Breast epithelium (tissue), 4 donors: ENCODE measurements at places on chromosomes 13 and 19.

- DNase-seq = no peak
- H3K27me3 ChIP-seq = no peaks in the 10 kb centered on the region
- peaks cover 4% of the 10 kb centered on the region for H3K4me1 ChIP-seq
- H3K4me3 ChIP-seq = no peak overlapping the region
- no peak overlapping the region for H3K27ac ChIP-seq
These were observed 273.2 kb downstream of the MYO16 start for GRCh38 chr13:108902405-108903155.

- H3K27me3 ChIP-seq = no peaks in the 10 kb centered on the region
- no peaks in the 10 kb centered on the region for H3K36me3 ChIP-seq
- no peak for DNase-seq
- H3K4me1 ChIP-seq = no peaks in the 10 kb centered on the region
- H3K4me3 ChIP-seq = no peak overlapping the region
These were observed 483.7 kb upstream of the ATXN8OS start for GRCh38 chr13:69623973-69624372.

GRCh38 chr19:36169084-36169760 is 17.0 kb upstream of the COX7A1 start:
- no peaks in the 10 kb centered on the region for H3K4me1 ChIP-seq
- H3K36me3 ChIP-seq = no peaks in the 10 kb centered on the region
- no peak overlapping the region for H3K4me3 ChIP-seq
- DNase-seq = no peak
- peak overlapping the region; percentile 42 for H3K27ac ChIP-seq

DNA sequence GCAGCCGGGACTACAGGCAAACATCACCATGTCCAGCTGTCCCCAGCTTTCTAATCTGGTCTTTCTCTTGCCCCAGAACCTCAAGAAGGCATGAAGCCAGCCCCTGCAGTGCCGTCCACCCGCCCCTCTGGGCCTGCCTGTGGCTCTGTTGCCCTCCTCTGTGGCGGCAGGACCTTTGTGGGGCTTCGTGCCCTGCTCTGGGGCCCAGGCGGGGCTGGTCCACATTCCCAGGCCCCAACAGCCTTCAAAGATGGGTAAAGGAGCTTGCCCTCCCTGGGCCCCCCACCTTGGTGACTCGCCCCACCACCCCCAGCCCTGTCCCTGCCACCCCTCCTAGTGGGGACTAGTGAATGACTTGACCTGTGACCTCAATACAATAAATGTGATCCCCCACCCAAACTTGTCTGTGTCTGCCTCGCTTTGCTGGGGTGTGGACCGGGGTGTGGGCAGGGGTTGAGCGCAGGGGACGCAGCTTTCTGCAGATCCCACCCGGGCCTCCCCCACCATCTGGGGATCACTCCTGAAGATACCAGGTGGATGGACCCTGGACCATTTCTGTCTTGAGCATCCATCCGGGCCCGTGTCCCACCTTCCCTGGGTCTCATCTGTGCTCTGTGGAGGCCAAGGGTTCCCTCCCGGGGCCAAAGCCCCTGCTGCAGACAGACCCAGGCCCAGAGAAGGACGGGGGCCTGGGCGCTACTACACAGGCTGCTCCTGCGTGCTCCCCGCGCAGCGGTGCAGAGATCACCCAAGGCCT is 15.3 kb downstream of the PRKCSH start:
- H3K27ac ChIP-seq = no peak overlapping the region
- H3K4me1 ChIP-seq = no peaks in the 10 kb centered on the region
- no peak overlapping the region for H3K4me3 ChIP-seq
- DNase-seq = no peak
- peaks cover 17% of the 10 kb centered on the region for H3K36me3 ChIP-seq

GRCh38 chr19:40717880-40718773 is 1.2 kb downstream of the ITPKC start:
- H3K27me3 ChIP-seq = no peaks in the 10 kb centered on the region
- peak overlapping the region; percentile 99 for H3K27ac ChIP-seq
- no peaks in the 10 kb centered on the region for H3K4me1 ChIP-seq
- no peaks in the 10 kb centered on the region for H3K36me3 ChIP-seq
- peak overlapping the region; percentile 86 for H3K4me3 ChIP-seq
- DNase-seq = peak; percentile 58

- H3K27me3 ChIP-seq = no peaks in the 10 kb centered on the region
- H3K27ac ChIP-seq = no peak overlapping the region
- H3K36me3 ChIP-seq = no peaks in the 10 kb centered on the region
These were observed 42.1 kb downstream of the STK24 start for GRCh38 chr13:98534821-98535220.

DNA sequence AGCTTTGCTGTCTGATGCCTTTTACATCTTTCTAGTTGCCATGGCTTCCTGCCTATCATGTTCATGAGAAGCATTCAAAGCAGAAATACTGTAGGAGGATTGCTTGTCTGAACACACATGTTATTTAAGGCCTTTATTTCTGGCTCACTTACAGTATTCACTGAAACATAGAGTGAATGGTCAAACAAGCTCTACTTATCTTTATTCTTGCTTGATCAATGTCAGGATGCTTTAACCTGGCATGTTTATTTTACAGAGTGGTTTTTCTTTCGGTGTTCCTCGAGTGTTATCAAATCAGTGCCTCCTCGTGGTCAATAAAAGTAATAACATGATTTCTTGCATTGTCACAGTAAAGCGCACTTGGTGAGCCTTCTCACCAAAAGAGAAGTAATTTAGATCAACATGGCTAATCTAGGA is 73.5 kb upstream of the PCDH17 start:
- no peak overlapping the region for H3K27ac ChIP-seq
- no peaks in the 10 kb centered on the region for H3K27me3 ChIP-seq
- no peaks in the 10 kb centered on the region for H3K36me3 ChIP-seq
- no peak overlapping the region for H3K4me3 ChIP-seq

DNA sequence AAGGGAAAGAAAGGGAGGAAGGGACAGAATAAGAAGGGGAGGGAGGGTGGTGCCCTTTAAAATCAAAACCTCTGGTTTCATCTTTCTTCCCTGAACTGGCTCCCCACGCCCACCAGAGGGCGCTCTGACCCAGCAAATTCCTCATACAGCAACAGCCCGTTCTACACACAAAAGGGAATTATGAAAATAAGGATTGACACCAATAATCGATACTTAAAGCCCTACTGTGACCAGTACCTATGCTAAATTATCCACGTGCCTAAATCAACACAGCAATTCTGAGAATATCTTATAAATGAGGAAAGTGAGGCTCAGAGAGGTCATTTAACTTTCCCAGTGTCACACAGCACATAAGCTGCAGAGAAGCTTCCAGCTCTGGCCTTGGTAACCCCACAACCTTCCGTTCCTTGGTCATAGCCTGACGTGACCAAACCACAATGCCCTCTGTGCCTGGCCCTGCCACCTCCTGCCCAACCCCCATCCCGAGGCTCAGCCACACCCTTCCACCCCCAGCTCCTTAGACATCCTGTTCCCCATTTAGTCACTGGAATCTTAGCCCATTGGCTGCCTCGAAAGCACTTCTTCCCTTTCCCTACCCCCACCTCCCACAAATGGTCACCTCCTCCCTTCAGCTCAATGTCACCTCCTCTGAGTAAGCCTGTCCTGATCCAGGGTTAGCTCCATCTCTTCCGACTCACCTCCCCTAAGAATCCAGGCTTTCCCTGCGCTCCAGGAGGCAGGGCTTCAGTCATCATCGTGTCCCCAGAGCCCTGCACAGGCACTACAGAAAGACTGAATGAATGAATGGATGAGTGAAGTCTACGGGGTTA is 34.2 kb upstream of the PNMA8B start:
- no peak overlapping the region for H3K27ac ChIP-seq
- H3K27me3 ChIP-seq = no peaks in the 10 kb centered on the region
- DNase-seq = peak; percentile 32
- H3K36me3 ChIP-seq = no peaks in the 10 kb centered on the region
- H3K4me1 ChIP-seq = no peaks in the 10 kb centered on the region

DNA sequence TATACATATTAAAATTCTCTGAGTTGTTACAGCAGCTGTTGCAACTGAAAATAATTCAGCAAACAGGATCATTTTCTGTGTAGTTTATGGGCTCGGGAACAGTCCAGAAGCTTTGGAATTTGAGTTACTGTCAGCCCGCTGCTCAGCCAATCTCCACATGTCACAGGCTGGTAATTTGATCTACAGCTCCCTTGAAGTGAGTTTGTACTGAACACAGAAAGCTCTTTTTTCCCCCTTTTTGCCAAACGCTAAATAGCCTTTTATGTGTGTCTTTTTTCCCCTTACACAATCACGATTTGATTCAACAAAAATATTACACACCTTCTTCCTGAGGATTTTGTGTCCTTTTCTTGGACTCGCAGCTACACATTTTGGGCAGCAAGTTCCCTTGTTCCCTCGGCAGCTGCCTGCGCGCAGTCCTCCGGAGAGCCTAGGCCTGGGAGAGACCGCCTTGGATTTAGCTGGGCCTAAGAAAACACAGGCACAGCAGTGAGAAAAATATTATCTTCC is 371.4 kb downstream of the KCNRG start:
- no peak for DNase-seq
- H3K36me3 ChIP-seq = no peaks in the 10 kb centered on the region
- H3K4me1 ChIP-seq = no peaks in the 10 kb centered on the region
- H3K27me3 ChIP-seq = no peaks in the 10 kb centered on the region

DNA sequence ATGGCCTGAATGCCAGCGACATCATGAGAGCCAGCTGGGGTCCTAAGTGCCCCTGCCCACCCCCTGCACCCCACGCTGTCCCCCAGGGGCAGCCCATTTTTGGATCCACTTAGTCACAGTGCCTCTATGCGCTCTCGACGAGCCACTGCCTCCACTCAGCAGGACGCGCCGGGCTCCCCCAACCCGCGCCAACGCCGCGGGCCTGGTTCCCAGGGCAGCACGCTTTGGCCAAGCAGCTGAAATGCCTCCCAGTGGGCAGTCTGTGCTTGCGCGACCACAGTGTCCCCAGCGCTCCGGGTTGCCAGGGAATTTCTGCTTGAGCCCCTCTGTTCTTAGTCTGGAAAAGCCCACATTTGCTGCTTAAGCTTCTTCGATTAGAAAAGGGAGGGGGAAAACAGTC is 39.4 kb downstream of the TMED1 start:
- H3K4me1 ChIP-seq = no peaks in the 10 kb centered on the region
- H3K4me3 ChIP-seq = no peak overlapping the region
- no peak overlapping the region for H3K27ac ChIP-seq
- DNase-seq = no peak
- H3K27me3 ChIP-seq = no peaks in the 10 kb centered on the region

DNA sequence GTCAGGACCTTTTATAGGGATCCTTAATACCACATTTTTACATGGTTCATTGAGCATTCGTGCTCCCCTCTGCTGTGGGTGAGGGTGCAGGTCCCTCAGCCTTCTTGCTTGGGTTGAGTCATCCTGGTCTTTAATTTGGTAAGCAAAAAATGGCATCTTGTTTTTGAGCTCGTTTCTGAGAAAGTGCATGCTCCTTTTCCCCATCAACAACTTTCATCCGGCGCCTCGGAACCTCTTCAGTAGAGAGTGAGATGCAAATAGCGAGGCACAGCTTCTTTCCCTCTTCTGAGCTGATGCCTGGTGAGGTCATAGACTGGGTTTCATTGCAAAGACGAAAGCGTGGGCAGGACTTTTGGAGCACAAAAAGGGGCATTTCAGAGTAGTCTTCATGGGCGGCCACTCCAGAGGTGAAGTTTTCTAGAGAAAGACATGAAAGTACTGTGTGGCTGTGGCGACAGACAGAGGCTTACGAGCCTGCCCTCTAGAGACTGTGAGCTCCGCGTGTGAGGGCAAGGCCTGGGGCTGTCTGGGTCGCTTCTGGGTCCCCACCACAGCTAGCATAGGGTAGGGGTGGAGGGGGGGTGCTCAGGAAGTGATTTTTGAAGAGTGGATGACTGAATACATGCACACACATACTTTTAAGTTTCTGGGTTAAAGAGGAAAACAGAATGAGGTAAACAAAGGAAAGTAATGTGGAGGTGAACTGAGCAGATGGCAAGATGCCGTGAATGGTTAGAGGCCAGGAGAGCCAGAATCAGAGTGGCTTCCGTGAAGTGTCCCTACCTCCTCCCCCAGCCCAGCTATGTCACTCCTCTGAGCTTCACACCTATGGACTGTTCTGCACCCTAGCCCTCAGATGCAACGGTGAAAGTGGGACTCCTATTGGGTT is 44.3 kb downstream of the BBC3 start:
- no peak overlapping the region for H3K4me3 ChIP-seq
- no peaks in the 10 kb centered on the region for H3K27me3 ChIP-seq
- no peaks in the 10 kb centered on the region for H3K4me1 ChIP-seq
- H3K36me3 ChIP-seq = no peaks in the 10 kb centered on the region
- DNase-seq = no peak

GRCh38 chr13:87331178-87331577 is 340.0 kb upstream of the SLITRK5 start:
- H3K4me1 ChIP-seq = no peaks in the 10 kb centered on the region
- H3K36me3 ChIP-seq = no peaks in the 10 kb centered on the region
- no peak overlapping the region for H3K27ac ChIP-seq
- H3K4me3 ChIP-seq = no peak overlapping the region

GRCh38 chr19:19296953-19297689 is 23.2 kb downstream of the SUGP1 start:
- H3K4me1 ChIP-seq = no peaks in the 10 kb centered on the region
- H3K27ac ChIP-seq = no peak overlapping the region
- no peaks in the 10 kb centered on the region for H3K36me3 ChIP-seq
- no peak overlapping the region for H3K4me3 ChIP-seq
- DNase-seq = no peak
- no peaks in the 10 kb centered on the region for H3K27me3 ChIP-seq

DNA sequence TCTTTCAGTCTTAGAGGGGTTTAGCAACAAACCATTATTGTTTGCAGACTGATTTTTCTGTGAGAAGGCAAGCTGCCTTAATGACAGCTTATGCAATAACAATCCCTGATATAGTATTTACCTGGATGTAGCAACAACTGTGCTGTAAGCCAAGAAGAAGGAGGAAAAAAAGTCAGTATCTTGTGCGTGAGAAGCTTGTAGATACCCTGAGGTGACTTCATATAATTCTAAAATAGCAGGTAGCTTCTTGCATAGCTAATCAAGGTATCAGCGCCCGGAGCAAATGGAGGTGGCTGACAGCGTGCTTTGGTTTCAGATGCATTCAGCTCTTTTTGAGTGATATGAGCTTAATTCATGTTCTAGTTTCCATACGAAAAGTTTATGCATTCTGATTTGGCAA is 309.8 kb downstream of the KLF5 start:
- no peak overlapping the region for H3K27ac ChIP-seq
- H3K36me3 ChIP-seq = no peaks in the 10 kb centered on the region
- H3K27me3 ChIP-seq = no peaks in the 10 kb centered on the region

DNA sequence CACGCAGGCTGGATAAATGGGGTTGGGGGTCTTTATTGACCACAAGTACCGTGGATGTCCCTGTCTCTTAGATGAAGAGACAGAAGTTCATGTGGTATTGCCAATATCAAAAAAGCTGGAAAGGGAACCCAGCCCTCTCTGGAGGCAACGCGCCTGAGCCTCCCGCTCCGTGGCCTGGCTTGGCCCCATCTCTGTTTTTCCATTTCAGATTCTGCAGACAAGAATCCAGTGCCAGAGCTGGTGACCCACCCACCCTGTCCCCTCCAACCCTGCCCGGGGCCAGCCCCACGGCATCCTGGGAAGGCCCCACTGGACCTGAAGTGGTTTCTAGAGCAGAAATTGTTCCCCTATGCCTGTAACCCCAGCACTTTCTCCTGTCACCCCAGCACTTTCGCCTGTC is 57.7 kb downstream of the PTPRS start:
- H3K4me1 ChIP-seq = no peaks in the 10 kb centered on the region
- no peaks in the 10 kb centered on the region for H3K27me3 ChIP-seq
- peak overlapping the region; percentile 35 for H3K27ac ChIP-seq
- no peaks in the 10 kb centered on the region for H3K36me3 ChIP-seq
- H3K4me3 ChIP-seq = no peak overlapping the region
- DNase-seq = no peak

- DNase-seq = no peak
- H3K36me3 ChIP-seq = no peaks in the 10 kb centered on the region
- H3K27ac ChIP-seq = no peak overlapping the region
These were observed 81.9 kb upstream of the SLC15A1 start for GRCh38 chr13:98834254-98834960.

- H3K27me3 ChIP-seq = no peaks in the 10 kb centered on the region
- DNase-seq = no peak
- H3K4me1 ChIP-seq = peaks cover 5% of the 10 kb centered on the region
- H3K27ac ChIP-seq = peak overlapping the region; percentile 81
- no peaks in the 10 kb centered on the region for H3K36me3 ChIP-seq
These were observed 4.4 kb downstream of the KXD1 start for GRCh38 chr19:18562086-18562485.
